ENCODE measurements at places on chromosomes 4 and X. TPM values are rescaled to one million over a fixed set of nuclear protein-coding genes. Genes with fewer than 3 reads are reported as not detected.

DNA sequence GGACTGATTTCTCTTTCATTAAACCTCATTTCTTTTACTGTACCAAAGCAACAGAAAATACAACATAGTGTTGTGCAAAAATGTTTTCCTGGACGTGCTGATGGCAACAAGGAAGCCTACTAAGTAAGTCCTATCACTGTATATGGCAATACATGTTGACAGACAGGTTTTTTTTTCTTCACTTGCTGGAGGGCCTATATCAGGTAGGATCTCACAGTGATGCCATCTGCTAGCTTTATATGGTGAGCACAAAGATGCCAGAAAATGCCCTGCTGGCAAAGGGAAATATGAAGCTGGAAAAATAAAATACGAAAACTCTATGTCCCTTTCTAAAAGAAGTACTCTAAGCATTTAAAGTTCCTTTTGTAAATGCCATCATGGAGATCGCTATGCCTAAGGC, 119.0 kb upstream of the PDLIM3 start:
- DNase-seq: no peak

Gene DMRTC1
- not detected for total RNA-seq

- DNase-seq: no peak
Observed at GRCh38 chrX:13220916-13221315, 98.9 kb downstream of the ATXN3L start.

- no peak for DNase-seq
Observed at GRCh38 chrX:87327267-87327666, 190.3 kb upstream of the KLHL4 start.

- DNase-seq: no peak
Observed at GRCh38 chrX:39957816-39958566, 139.8 kb downstream of the BCOR start.
